ENCODE measurements at places on chromosomes 6 and 20.

- DNase-seq = no peak
Measured at GRCh38 chr6:15269011-15269410, 23.1 kb downstream of the JARID2 start.

GRCh38 chr6:31725502-31726350 is 2.6 kb downstream of the MPIG6B start:
- DNase-seq = no peak

DNA sequence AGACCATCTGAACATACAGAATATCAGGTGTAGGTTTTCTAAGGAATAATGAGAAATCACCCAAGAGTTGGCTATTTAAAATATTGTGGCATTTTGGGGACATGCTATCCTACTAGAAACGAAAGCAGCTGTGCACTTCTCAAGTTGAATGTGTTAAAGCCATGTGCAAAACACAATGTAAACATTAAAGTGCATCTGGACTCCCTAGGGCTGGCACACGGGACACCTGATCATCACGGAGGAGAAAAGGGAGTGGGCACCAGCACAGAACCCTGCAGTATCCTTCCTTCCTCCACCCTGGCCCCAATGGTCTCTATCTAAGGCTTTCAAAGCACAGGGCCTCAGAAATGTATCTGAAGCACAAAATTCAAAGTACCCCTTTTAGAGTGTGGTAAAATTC is 94.3 kb downstream of the INSM1 start:
- DNase-seq = no peak

DNA sequence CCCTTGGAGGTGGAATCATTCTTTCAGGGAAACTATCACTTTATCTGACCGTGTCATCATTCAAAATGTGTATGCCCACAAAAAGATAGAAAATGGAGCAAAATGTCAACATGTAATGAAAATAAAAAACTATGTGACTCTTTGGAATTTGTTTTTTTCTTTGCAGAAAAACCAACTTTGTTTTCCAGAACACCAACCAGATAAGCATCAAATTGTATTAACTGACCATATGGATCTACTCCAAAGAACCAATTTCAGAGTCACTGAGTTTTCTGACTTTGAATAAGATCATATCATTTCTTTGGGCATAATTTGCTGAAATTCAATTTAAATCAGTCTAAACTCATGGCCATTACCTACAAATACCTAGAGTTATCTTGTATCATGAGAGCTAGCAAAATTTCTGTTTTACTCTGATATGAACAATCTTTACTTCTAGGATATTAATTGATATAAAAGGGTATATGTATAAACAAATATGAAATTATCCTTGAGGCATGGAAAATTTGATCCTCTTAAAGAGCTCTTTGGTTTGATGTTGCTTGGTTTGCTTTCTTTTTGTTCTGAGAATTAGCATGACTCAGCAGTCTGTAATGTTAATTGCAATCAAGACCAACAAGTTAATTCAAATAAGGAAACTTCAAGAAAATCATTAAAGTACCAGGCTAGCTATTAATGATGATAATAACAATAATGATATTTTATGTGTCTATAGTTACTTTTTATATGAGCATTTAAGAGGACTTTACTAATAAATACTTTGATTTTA is 444.4 kb upstream of the MARCKS start:
- no peak for DNase-seq

- DNase-seq = no peak
Measured at GRCh38 chr6:158011980-158012566, 30.4 kb downstream of the SYNJ2 start.

- no peak for DNase-seq
Measured at GRCh38 chr20:34701405-34702085, 2.6 kb upstream of the TP53INP2 start.

GRCh38 chr20:9514461-9515213 is at the start of gene LAMP5:
LAMP5 (plus strand) TSS chr20:9514590; CDS start chr20:9514853, 263 bp downstream.
- DNase-seq = no peak

DNA sequence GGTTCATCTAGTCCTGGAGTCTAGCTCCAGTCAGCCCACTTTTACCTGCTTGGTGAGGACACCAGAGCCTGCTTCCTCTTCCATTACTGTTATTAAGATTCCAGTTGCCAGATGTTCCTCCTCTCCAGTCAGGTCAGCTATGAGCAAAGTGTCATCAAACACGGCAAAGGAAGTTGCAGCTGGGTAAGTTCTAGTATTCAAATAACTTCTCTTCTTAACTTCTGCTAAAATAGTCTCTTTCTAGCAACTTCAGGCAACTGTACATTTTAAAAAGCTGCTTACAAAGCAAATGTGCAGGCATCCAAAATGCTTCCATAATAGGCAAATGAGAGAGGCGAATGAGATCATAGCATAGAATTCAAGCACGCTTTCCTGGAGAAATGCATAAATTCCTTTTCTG is 18.4 kb upstream of the MRPS18A start:
- DNase-seq = no peak

DNA sequence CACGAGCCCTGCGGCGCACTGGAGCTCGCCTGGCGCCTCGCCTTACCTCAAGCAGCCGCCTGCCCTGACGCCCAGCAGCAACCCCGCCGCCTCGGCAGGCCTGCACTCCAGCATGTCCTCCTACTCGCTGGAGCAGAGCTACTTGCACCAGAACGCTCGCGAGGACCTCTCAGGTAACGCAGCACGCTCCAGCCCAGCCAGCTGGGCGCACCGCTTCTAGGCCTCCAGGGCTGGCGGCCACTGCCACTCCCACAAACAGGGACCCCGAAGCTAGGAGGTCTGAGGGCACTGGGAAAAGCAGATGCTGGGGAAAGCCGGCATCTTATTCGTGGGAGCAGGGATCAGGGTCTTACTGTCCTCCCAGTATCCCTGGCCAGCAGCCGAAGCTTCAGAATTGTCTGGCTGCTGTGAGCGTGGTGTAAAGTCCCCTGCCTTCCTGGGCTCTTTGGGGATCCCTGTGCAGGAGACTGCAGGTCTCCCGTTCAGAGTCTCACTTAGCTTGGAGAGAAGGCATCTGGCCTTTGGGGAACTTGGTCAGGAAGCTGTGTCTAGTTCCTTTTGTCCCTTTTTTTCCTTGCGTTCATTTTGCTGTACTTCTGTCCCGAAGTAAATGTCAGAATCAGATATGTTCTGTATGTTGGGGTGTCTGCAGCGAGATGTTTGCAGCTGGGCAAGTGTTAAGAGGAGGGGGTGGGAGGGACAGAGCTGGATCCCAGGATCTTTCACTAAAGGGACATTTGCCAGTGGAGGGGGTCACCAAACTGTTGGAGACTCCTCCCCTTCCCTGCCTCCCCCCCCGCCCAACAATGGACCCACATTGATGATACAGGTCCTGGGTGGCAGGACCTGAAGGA is 1.8 kb downstream of the FOXF2 start:
- DNase-seq = peak; percentile 56

DNA sequence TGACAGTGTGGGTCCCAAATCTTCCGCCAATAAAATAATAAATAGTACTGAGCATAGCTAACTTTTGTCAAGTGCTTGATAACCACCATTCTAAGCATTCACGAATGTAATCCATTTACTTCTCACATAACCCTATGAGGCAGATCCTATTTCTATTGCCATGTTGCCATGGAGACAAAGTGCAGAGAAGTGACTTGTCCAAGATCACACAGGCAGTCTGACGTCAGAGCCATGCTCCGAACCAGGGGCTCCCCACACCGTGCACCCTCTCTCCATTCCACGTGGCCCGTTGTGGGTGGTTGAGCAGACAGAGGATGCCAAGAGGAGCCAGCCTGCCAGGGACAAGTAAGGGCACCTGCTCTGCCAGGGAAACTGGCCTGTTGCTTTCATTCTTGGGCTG is 38.9 kb downstream of the CDH22 start:
- no peak for DNase-seq

GRCh38 chr6:102405860-102406259 is 1012.4 kb downstream of the GRIK2 start:
- DNase-seq = no peak

GRCh38 chr6:1013656-1014430 is 298.1 kb upstream of the FOXQ1 start:
- no peak for DNase-seq

GRCh38 chr6:2911171-2911570 is 8.1 kb upstream of the SERPINB9 start:
- no peak for DNase-seq

- no peak for DNase-seq
Measured at GRCh38 chr20:1277529-1278322, 11.6 kb downstream of the SNPH start.

DNA sequence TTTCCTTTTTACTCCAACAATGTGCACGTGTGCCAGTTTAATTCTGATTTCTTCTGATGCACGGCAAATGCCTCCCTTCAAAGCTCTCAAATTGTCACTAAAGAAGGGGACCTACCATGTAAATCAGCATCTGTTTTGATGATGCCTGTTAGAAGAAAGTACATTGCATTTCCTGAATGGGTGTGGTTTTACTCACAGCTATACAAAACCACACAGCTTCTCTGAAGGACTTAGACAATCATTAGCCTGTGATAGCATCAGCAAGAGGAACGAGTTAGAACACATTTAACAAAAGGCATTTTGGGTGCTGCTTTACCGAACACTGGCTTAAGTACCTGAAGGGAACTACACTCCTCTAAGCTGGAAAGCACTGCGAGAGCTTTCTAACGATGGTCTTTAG is 109.4 kb downstream of the ATXN1 start:
- DNase-seq = no peak

GRCh38 chr6:108001696-108002231 is 43.8 kb upstream of the SEC63 start:
- no peak for DNase-seq

DNA sequence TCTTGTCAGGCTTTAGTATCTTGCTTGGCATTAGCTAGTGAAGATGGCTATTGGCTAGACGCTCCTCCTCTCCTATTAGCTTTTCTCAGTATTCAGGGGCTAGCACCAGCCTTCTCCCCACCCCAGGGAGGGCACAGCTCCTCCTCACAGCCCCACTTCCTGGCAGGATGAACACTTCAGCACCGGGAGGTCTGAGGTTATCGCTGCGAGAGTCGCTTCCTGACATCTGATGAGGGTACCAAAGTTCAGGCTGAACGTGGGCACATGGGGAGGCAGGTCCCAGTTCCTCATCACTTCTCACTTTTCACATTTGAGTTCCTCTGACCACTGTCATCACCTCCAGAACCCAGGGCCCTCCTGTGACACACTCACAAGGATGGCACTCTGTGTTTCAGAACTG is 66.6 kb downstream of the LAMA4 start:
- DNase-seq = no peak

DNA sequence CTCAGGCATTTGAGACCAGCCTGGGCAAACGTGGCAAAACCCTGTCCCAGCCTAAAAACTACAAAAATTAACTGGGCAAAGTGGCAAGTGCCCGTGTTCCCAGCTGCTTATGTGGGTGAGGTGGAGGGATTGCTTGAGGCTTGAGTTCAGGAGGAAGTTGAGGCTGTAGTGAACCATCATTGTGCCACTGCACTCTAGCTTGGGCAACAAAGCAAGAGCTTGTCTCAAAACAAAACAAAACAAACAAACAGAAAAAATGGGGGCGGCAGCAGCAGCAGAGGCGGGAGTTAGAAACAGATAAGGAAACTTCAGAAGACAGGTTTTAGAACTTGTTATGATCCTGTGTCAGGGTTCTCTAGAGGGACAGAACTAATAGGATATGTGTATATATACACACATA is 49.0 kb downstream of the SCAF8 start:
- no peak for DNase-seq

GRCh38 chr6:31577579-31577966 is 2.2 kb downstream of the TNF start:
- no peak for DNase-seq

DNA sequence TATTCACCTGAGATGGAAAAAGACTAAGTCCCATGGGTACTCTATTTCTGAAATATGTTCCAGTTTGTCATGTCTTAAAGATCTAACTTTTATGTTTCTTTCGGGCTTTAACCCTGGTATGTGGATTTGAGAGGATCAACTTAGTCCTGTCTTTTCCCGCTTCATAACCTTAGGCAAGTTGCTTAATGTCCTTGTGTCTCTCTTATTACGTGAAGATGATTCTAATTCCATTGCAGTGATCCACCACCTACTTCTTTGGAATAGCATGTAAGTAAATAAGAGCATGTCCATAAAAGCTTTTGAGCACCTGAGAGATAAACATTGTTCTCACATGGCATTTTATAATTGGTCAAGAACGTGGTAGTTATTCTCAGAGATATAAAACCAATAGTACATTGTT is 23.0 kb downstream of the SPTLC3 start:
- DNase-seq = no peak

GRCh38 chr6:14371530-14371929 is 254.0 kb downstream of the CD83 start:
- DNase-seq = no peak

- no peak for DNase-seq
Measured at GRCh38 chr6:162078126-162078525, 649.4 kb downstream of the PRKN start.

GRCh38 chr20:20710443-20711315 is 1.8 kb downstream of the RALGAPA2 start:
- no peak for DNase-seq

DNA sequence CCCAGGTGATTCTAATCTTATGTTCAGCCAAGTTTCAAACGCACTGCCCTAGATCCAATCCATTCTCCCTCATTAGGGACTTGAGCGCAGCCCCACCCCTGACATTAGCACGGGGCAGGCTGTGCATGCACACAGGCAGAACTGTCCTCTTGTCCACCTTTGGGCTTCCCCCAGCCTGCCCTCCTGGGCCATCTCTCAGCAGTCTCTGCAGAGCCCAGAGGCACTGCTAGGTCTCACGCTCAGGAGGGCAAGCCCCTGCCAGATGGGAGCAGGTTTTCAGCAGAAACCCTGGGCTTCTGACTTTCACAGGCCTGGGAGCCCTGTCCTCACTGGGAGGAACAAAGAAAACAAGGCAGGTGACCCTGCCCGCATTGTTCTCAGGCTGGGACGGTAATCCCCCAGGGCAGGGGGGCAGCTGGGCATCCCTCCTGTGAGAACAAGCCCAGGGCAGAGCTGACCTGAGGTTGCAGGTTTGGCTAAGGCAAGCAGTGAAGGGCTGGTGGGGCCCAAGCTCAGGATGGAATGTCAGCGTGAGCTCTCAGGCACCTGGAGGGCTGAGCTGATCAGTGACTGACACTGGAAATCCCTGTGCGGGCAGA is 24.5 kb downstream of the KCNK5 start:
- no peak for DNase-seq

DNA sequence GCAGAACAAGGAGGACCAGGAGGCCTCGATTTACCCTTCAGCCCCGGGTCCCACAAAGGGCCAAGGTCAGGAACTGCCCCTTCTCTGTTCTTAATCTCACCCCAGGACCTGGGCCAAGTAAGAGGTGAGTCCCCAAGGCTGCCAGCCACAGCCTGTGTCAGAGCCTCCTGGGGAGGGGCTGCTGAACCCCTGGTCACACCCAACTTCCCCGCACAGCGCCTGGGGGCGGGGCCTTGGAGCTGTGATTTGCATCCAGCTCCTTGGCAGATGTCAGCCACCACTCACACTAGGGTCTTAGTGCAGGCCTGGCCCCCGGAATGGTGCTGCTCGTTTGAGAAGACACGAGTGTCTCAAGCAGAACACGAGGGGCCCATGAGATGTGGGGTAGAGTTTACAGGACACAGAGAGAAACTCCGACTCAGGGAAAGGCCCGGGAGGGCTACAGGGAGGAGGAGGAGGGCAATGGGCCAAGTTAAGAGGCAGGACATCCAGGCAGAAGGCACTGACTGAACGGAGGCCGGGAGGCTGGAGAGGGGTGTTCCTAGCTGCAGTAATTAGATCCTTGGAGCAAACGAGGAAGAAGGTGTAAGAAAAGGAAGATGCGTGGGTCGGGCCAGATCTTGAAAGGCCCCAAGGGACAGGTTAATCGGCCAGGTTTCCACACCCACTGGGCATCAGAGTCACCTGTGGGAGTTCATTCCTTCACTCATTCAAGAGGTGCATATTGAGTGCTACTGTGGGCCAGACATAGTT is 26.9 kb downstream of the ZBP1 start:
- DNase-seq = no peak

- DNase-seq = no peak
Measured at GRCh38 chr20:50434653-50435396, 75.4 kb upstream of the PTPN1 start.
